ENCODE measurements at places on chromosomes 1 and 21.

- DNase-seq, result peak; percentile 97
These were observed 283.1 kb downstream of the TM2D1 start for GRCh38 chr1:61441723-61442262.

- no peak for DNase-seq
These were observed 97.4 kb upstream of the GCLM start for GRCh38 chr1:94006604-94007003.

- no peak for DNase-seq
These were observed 13.4 kb downstream of the COP1 start for GRCh38 chr1:176193663-176194062.

GRCh38 chr1:84245563-84245962 is 55.9 kb upstream of the SAMD13 start:
- DNase-seq, result no peak

DNA sequence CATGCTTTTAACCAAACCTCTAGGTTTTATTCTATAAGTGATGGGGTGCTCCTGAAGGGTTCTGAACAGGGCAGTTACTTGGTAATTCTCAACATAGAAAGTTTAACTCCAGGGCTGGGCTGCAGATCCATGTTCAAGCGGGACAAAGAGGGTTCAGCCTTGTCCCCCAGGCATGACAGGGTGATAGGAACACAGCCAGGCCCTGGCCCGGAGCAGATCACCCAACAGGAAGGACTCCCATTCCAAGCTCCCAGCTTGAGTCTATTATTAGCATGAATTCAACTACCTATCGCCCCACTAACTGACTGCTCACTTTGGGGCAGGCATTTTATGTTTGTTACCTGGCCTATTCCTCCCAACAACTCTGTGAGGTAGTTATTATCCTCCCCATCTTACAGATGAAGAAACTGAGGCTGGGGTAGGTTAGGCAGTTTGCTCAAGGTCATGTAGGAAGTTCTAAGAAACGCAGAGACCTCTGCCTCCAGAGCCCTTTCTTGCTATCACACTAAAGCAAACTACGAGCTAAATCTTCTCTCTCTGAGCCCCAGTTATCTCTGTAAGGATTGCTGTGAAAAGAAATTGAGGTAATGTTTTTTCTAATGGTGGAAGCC is 14.5 kb downstream of the ASAP3 start:
- no peak for DNase-seq

DNA sequence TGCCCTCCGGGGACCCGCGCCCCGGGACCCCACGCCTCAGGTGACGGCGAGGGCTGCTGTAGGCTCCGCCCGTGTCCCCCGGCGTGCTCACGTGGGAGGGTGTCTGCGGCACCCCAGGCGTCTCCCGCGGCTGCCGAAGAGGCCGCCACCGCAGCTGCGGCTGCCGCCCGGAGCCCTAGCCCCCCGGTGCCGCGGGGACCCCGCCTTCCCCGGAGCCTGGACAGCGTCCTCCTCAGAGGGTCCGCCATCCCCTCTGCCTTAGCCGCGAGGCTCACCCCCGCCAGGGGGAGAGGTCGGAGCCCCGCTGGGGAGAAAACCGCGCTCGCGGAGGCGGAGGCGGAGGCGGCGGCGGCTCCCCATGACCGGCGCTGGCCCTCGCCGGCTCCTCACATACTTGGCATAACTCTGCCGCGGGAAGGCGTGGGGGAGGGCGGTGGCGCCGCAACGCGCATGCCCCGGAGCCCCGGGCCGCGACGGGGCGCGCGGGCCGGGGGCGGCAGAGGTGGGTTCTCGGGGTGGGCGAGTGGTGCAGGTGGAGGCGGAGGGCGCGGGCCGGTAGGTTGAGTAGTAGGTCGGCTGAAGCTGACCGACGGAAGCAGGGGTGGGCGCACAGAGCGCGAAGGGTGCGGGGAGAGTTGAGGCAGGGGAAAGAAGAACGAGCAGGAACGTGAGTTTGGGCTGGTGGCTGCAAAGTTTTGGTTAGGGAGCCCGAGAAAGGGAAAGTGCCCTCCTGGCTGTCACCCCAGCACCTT is 700 bp upstream of the SYDE2 start:
- no peak for DNase-seq

DNA sequence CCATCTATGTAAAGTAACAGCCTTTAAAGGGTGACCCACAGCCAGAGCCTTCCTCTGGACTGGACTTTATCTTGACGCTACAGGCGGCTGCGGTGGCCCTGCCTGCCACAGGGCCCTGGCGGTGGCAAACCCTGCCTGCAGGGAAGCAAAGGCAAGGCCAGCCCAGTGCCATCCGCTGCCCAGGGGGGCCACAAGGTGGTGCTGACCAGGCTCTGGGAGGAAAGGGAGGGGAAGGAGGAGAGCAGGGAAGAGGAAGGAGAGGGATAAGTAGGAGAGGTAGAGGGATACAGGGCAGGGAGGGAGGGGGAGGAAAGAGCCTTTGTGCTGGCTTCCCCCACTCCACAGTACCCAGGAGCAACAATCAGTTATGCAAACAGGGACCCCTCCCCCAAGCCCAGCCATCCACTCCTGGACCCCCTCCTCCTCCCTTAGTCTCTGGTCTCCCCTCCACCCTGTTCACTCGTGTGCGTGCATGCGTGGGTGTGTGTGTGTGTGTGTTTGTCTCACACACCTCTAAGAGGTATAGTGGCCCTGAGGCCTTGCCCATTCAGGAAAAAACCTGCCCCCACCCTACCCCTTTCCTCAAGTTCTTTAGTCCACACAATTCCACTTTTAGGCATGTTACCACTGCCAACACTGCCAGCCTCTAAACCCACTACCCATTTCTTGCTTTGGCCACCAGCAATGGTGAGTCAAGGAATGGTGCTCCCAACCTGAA is 30.3 kb downstream of the SSBP3 start:
- no peak for DNase-seq

- no peak for DNase-seq
These were observed 5.2 kb upstream of the FNBP1L start for GRCh38 chr1:93442741-93443140.

DNA sequence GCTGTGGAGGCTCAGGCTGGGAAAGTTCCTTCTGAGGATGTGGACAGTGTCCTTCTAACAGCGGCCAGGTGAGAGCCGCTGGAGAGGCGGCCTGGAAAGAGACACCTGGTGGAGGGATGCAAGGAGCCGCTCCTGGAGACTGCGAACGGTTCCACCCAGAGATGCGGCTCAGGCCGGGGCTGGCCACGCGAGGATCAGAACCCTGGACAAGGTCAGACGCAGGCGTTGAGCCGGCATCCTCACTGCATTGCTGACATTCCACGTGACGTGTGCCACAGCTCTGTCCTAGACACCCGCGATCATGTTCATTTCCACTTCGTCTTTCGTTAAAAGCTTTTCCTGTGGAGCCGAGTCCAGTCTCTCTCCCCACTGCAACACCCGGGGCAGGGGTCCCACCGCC is 28.8 kb downstream of the CFAP74 start:
- no peak for DNase-seq

- DNase-seq, result no peak
These were observed 25.5 kb downstream of the DCAF8 start for GRCh38 chr1:160236806-160237205.

- DNase-seq, result no peak
These were observed 364.7 kb downstream of the PTPRU start for GRCh38 chr1:29601021-29601420.

- no peak for DNase-seq
These were observed 46.5 kb downstream of the HLX start for GRCh38 chr1:220925707-220926106.

GRCh38 chr1:1253972-1254666 is 7.6 kb upstream of the C1QTNF12 start:
- DNase-seq, result no peak

DNA sequence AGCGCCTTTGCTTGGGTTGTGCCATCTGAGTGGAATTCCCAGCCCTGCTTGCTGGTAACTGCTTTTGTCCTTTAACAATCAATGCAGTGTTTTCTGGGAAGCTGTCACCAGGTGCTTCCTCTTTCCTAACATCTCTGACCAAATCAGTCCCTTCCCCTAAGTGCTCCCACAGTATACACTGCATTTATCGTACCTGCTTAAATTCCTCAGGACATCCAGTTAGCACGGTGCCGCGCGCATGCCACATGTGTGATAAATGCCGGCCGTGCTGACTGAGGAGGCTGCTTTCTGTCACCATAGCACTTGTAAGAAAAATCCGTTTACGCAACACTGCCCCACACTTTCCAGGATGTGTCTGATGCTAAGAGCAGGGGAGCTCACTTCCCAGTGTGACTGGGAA is 115.4 kb downstream of the BCAR3 start:
- no peak for DNase-seq

- no peak for DNase-seq
These were observed 841 bp downstream of the CENPF start for GRCh38 chr1:214603819-214604252.

GRCh38 chr21:38852278-38852677 is 46.5 kb downstream of the ETS2 start:
- DNase-seq, result no peak

- no peak for DNase-seq
These were observed 64.8 kb downstream of the TRIM33 start for GRCh38 chr1:114446198-114446597.

DNA sequence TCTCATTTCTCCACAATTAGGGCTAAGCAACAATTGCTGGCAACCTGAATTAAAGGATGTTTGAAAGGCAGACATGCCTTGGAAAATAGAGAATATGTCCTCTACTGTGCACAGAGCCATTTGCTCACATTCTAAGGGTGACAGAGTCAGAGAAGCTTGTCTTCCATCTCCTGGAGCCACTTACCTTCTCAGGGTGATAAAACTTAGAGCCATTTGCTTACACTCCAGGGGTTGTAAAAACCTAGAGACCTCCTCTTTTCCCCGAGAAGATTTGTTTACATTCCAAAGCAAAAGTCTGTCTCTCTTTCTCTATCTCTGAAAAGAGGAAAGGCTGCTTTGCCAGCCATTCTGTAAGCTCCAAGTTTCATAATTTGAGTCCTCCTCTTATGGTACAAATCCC is 61.3 kb downstream of the LBR start:
- DNase-seq, result no peak

GRCh38 chr1:16189921-16190621 is 22.4 kb downstream of the ARHGEF19 start:
- no peak for DNase-seq

DNA sequence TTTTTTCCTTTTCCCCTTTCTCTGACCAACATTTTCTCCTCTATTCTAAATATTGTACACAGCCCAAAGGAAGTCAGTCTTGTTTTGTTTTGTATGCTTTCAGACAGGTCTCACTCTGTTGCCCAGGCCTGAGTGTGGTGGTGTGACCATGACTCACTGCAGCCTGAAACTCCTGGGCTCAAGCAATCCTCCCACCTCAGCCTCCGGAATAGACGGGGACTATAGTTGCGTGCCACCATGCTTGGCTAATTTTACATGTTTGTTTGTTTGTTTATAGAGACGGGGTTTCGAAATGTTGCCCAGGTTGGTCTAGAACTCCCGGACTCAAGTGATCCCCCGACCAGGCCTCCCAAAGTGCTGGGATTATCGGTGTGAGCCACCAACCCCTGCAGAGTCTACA is 72.8 kb downstream of the NRIP1 start:
- DNase-seq, result no peak

- DNase-seq, result no peak
These were observed 671 bp upstream of the PYGO2 start for GRCh38 chr1:154962156-154962749.

DNA sequence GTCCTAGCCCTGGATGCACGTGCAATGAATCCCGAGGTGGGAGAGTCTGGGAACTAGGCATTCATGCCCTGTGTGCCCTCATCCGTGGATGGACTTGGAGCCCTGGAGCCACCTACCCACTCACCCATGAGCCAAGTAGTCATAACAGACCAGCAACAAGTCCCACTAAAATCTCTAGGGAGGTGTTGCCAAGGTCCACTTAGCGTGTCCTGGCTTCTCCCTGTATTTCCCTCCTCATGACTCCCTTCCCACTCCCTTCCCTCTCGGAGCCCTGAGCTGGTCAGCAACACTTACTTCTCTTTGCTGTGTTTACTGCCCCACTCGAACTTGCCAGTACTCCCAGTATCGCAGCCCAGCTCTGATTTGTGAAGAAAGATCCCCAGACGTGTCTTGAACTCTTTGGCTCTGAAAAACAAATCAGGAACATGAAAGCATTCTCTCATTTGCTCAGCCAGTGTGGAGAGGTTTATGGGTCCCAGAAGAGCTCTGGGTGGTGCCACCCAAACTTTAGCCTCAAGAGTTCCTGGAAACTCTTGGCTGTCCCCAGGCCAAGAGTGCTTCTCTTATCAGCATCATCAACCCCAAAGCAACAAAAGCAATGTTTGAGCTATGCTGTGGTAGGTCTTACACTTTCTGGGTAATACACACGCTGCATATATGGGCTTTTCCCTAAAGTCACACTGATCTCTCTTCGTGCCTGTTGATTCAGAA is 1.1 kb downstream of the RGS16 start:
- no peak for DNase-seq

- no peak for DNase-seq
These were observed 259.8 kb downstream of the LMO4 start for GRCh38 chr1:87588495-87588894.

- no peak for DNase-seq
These were observed 5.1 kb upstream of the SLAMF7 start for GRCh38 chr1:160733898-160734297.

- peak; percentile 46 for DNase-seq
These were observed 39.0 kb upstream of the DPT start for GRCh38 chr1:168767894-168768584.

DNA sequence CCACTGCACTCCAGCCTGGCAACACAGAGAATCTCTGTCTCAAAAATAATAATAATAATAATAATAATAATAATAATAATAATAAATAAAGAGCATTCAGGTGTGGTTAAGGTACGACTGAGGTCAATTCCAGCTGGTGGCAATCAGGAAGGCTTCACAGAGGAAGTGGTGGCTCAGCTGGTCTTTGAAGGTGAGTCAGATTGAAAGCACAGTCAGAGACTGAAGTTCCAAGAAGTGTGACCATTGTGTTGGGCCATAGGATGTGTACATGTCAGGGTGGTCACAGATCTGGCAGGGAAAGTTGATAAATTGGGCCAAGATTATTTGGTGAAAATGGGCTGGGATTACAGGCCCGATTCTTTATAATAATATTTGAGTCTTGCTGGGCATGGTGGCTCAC is 31.0 kb upstream of the MED18 start:
- no peak for DNase-seq

- no peak for DNase-seq
These were observed 248.8 kb upstream of the USP24 start for GRCh38 chr1:55463814-55464475.

DNA sequence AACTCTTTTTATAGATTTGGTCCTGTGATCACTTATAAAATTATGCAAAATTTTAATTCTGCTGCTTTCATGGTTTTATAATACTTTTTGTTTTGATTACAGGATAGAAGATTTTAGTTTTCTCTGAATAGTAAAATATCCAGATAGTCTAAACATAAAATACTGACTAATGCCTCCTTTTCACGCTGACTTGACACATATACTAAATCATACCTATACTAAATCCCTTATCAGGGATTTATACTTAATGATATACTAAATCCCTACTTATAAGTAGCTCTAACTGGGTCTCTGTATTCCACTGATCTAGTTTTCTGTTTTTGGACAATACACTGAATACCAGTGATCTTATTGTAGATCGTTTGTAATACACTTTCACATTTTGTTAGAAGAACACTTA is 128.0 kb downstream of the USP25 start:
- DNase-seq, result no peak

GRCh38 chr1:232521660-232522059 is 108.3 kb downstream of the SIPA1L2 start:
- DNase-seq, result no peak

GRCh38 chr1:147757015-147757990 is 3.1 kb downstream of the GJA5 start:
- no peak for DNase-seq

GRCh38 chr1:26094677-26095383 is 16.8 kb upstream of the PDIK1L start:
- no peak for DNase-seq

All from fibroblast of the conjunctiva (primary cell).